ENCODE measurements at places on chromosomes 5 and 9.

DNA sequence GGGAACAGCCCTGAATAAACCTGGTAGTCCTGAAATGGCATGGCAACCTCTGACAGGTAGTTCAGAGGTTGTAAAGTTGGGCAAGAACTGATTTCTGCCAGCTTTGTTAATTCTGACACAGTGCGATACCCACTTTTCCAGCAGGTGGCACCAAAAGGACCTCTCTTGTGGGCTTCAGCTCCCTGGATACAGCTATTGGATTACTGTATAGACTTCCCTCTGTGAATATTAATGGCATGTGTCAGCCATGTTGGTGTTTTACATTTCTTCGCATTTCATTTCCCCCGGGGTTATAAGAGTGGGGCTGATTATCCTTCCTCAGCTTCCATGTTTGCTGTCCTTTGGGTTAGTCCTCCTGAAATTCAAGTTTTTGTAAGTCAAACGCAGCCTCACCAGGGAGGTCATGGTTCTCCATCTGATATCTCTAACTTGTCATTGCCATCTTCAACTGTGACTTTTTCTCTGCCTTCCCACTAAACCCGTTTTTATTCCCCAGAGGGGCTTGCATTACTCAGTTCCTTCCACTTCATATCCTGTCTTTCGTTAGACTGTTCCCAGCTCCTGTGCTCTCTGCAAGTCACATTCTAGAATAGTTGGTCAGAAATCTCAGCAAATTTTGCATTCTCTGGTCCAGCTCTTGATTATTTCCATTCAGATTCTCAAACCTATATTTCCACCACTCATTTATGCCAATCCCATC, 135.6 kb downstream of the LIFR start:
- DNase-seq, result no peak

DNA sequence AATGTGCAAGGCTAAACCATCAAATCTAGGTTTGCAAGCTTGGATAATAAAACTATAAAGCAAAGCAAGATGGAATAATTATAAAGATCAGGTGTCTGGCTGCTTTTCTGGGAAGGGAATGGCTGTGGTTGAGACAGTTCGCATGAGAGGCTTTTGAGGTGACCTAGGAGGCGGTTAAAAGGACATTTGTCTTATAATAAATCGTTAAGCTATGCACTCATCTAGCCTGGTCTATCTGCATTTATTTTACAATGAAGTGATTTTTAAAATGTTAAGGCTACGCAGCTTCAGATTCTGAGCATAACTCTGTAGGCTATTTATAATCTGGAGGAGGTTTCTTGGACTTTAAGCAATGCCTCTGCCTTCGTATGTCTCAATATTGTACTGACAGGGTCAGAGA, 29.4 kb upstream of the MAN2A1 start:
- no peak for DNase-seq

- no peak for DNase-seq
Observed at GRCh38 chr5:171562822-171563221, 143.4 kb downstream of the FGF18 start.

- no peak for DNase-seq
Observed at GRCh38 chr5:446066-446882, 3.3 kb downstream of the EXOC3 start.

- DNase-seq, result no peak
Observed at GRCh38 chr5:109141222-109142200, 268.3 kb downstream of the PJA2 start.

DNA sequence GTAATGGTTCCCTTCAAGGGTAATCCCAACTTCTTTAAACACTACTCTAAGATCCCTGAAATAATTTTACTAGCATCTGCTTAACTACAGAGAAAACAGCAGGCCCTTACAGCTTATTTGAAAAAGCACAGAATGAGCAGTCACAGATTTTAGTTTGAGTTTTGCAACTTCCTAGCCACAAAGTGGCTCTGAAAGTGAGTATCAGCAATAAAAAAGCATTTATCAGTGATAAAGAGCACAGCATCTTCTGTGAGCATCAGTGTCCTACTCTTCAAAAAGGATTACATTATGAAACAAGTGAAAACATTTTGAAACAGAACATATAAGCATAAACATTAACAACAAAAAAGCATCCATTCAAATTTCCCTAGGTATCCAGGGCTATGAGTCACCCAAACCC, 45.0 kb downstream of the SAXO1 start:
- no peak for DNase-seq

DNA sequence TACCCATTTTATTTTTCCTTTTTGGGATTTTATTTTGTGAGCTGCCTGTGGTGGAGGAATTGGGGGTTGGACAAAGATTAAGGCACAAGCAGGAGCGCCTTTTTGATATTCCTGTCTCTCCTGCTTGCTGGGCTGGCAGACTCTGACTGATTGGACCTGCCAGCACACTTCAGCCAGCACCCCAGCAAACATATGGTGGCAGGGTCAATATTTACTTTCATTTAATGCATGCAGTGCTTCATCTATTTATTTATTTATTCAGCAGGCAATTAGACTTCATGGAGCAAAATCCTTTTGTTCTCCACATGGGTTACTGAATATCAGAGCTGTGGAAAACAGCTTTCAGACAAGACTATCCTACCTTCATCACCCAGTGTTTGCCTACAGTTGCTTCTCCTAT, 48.4 kb upstream of the EPB41L4A start:
- DNase-seq, result no peak

- no peak for DNase-seq
Observed at GRCh38 chr9:127423476-127423933, 677 bp upstream of the ZNF79 start.

DNA sequence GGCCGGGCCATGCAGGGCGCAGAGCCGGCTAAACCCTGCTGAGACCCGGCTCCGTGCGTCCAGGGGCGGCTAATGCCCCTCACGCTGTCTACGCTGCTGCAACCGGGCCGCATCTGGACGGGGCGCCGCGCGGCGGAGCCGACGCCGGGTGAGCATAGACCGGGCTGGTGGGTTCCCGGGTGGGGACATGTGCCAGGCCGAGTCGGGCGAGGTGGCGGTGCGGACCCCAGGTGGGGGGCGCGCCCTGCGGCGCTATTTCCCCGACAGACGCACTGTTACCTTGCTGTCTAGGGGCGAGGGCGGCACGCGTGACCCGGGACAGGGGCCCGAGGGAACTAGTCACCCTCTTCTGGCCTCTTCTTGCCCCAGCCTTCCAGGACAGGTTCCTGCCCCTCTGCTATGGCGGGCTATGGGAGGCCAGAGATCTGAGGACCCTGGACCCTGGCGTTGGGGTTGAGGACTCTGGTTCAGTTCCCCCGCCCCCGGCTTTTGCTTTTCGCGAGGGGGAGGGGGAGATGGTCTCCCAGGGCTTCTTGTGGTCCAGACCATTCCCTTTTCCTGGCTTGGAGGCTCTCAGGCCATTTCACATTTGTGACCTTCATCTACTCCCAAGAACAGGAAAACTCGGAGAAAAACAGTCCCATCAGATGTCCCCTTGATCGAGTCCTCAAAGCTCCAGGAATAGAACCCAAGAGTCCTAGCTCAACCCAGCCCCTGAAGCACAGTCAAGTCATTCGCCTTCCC, 536 bp downstream of the SLC27A4 start:
- no peak for DNase-seq

Data from NCI-H1436 treated with DMSO at 0.1 percent for 48 hours (cell line).